Ovary (tissue), 10 donors: ENCODE measurements at places on chromosomes 11 and 22. TPM values are rescaled to one million over a fixed set of nuclear protein-coding genes. Genes with fewer than 3 reads are reported as not detected.

The RTN4RL2 gene
- 0.23 TPM for total RNA-seq

The YPEL4 gene
- total RNA-seq: 6.5 TPM

The MMP11 gene
- 5.8 TPM for total RNA-seq

The IRAG1 gene
- total RNA-seq: 67.7 TPM

The KLHL22 gene
- total RNA-seq: 31.9 TPM

DNA sequence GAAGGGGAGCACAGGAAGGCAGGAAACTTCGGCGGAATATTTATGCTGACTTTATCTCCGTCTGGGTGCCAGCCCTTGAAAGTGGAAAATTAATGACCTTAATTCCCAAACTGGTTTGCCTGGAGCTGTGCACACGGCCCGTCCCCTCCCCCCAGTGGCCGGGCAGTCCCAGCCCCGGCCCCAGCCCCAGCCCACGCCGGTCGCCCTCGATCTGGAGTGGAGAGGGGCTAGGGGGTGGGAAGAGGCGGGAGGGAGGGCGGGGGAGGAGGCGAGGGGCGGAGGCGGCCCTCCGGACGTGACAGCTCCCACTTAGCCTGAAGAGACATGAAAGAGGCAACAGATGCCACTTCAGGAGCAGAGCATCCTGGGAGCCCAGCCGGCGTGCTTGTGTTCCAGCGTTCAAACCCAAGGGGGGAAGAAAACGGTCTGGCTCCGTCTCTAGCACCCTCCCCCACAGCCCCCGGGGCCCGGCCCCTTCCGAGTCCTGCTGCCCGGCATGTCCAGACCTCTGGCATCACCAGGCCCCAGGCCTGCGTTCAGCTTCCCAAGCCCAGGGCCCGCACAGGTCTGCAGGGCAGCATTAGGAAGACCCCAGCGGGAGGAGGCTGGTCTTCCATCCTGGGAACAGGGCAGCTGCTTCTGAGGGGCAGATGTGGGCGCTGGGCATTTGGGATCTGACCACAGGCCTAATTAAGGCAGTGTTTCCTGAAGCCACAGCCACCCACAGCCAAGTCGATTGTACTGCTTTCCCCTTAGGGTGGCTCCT, 20.0 kb upstream of the LMO1 start:
- no peaks in the 10 kb centered on the region for H3K4me1 ChIP-seq
- H3K27ac ChIP-seq: no peak overlapping the region
- no peak for DNase-seq
- H3K36me3 ChIP-seq: no peaks in the 10 kb centered on the region
- no peaks in the 10 kb centered on the region for H3K27me3 ChIP-seq

DNA sequence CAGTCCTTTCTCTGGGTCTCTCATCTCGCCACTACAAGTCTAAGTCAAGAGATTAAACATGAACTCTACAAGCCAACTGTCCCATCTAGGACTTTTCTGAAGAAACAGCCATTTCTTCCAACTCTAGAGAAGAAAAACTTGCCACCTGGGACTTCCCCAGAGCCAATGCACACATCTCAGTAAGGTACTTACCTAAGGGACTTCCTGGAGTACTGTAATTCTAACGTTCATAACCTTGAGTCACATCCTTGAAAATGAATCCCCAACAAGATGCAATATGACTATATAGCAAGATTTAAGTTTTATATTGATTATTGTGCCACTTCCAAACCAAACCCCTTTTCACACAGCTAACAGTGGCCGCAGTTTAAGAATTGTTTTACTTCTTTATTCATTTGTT, 11.9 kb upstream of the ISX start:
- no peak for DNase-seq
- H3K27ac ChIP-seq: no peak overlapping the region
- H3K4me3 ChIP-seq: no peak overlapping the region
- no peaks in the 10 kb centered on the region for H3K27me3 ChIP-seq
- no peaks in the 10 kb centered on the region for H3K36me3 ChIP-seq

DNA sequence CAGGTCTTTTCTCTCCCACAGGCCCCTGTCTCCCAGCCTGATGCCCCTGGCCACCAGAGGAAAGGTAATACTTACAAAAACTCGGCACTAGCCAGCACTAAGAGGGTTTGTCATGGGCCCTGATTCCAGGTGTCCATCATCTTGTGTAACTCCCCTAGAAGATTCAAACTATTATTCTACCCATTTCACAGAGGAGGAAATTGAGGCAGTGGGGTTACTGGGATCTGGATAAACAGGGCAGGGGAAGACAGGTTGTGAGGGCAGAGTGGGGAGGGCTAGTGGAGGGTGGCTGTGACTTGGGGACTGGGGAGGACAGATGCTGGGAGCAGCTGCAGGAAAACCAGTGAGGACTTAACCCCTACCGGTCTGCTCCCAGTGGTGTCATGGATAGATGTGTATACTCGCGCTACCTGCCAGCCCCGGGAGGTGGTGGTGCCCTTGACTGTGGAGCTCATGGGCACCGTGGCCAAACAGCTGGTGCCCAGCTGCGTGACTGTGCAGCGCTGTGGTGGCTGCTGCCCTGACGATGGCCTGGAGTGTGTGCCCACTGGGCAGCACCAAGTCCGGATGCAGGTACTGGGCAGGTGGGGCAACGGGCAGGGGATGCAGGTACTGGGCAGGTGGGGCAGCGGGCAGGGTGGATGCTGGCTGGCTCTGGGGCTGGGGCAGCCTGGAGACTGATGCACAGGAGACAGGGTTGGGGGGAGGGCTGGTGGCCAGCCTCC, 1.2 kb downstream of the VEGFB start:
- H3K36me3 ChIP-seq: no peaks in the 10 kb centered on the region
- no peaks in the 10 kb centered on the region for H3K27me3 ChIP-seq
- no peak for DNase-seq
- peak overlapping the region; percentile 87 for H3K27ac ChIP-seq
- peaks cover 13% of the 10 kb centered on the region for H3K4me1 ChIP-seq
- H3K4me3 ChIP-seq: peak overlapping the region; percentile 71

- no peak for DNase-seq
- H3K36me3 ChIP-seq: no peaks in the 10 kb centered on the region
- H3K4me3 ChIP-seq: no peak overlapping the region
- no peaks in the 10 kb centered on the region for H3K4me1 ChIP-seq
Measured at GRCh38 chr11:85886089-85887056, 31.2 kb downstream of the CCDC83 start.

DNA sequence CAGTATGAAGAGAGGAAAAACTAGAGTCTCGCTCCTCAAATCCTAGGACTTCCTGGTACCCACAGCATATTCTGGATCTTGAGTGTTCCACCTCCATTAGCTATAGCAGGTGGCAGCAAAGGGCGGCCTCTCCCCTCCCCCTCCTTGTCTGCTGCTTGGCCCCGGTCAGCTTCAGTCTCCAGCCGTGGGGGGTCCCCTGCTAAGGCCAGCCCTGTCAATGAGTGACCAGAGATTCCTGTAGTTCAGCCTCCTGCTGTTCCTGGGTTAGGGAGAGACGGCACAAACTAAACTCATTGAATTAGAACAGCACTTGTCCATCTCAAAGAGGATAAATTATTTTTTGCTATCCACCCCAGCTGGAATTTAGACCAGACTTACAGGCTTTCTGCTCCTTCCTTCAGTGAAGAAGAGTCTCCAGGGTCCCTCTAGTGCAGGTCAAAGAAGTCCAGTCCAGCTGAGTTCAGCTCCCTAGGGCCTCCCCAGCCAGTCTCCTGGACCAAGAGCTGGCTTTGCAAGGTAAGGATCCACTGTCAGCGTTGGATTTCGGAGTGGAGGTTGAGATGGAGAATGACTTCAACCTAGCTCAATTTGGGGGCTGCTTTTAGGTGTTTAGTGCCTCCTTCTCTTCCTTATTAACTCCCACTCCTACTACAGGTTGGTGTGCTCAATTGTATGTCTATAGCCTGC, 1.1 kb upstream of the PHLDB1 start:
- no peak overlapping the region for H3K4me3 ChIP-seq
- H3K27me3 ChIP-seq: no peaks in the 10 kb centered on the region
- H3K4me1 ChIP-seq: peaks cover 17% of the 10 kb centered on the region
- DNase-seq: peak; percentile 54
- H3K36me3 ChIP-seq: no peaks in the 10 kb centered on the region

- no peak for DNase-seq
- no peaks in the 10 kb centered on the region for H3K36me3 ChIP-seq
- H3K27me3 ChIP-seq: no peaks in the 10 kb centered on the region
- no peak overlapping the region for H3K27ac ChIP-seq
- H3K4me3 ChIP-seq: no peak overlapping the region
- peaks cover 15% of the 10 kb centered on the region for H3K4me1 ChIP-seq
Measured at GRCh38 chr11:120205596-120206161, 5.2 kb upstream of the OAF start.

- no peak overlapping the region for H3K4me3 ChIP-seq
- H3K4me1 ChIP-seq: peaks cover 12% of the 10 kb centered on the region
- no peak overlapping the region for H3K27ac ChIP-seq
- DNase-seq: no peak
Measured at GRCh38 chr11:74696500-74696899, 34.7 kb downstream of the CHRDL2 start.

GRCh38 chr11:108886660-108887009, 221.8 kb downstream of the DDX10 start:
- no peak overlapping the region for H3K4me3 ChIP-seq
- H3K36me3 ChIP-seq: no peaks in the 10 kb centered on the region
- H3K27ac ChIP-seq: no peak overlapping the region
- DNase-seq: no peak
